Germinal center (tissue), 1 donor: ENCODE measurements at places on chromosomes 13 and 19.

DNA sequence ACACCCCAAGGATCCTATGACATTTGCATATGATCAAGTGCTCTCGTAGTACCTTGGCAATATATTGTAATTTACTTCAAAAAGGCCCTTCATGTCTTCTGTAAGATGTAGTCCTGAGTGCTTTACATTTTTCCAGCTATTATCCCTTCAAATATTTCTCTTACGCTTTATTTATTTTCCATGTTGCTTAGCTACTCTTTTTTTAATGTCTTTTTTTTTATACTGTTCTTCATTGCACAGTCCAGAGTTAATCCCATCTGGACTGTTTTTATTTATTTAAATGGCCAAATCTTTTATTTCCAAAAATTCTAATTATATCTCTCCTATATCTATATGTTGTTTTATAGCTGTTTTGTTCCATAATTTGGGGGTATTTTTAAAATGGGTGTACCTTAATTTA is 371.3 kb downstream of the SLC7A1 start:
- DNase-seq, result no peak

DNA sequence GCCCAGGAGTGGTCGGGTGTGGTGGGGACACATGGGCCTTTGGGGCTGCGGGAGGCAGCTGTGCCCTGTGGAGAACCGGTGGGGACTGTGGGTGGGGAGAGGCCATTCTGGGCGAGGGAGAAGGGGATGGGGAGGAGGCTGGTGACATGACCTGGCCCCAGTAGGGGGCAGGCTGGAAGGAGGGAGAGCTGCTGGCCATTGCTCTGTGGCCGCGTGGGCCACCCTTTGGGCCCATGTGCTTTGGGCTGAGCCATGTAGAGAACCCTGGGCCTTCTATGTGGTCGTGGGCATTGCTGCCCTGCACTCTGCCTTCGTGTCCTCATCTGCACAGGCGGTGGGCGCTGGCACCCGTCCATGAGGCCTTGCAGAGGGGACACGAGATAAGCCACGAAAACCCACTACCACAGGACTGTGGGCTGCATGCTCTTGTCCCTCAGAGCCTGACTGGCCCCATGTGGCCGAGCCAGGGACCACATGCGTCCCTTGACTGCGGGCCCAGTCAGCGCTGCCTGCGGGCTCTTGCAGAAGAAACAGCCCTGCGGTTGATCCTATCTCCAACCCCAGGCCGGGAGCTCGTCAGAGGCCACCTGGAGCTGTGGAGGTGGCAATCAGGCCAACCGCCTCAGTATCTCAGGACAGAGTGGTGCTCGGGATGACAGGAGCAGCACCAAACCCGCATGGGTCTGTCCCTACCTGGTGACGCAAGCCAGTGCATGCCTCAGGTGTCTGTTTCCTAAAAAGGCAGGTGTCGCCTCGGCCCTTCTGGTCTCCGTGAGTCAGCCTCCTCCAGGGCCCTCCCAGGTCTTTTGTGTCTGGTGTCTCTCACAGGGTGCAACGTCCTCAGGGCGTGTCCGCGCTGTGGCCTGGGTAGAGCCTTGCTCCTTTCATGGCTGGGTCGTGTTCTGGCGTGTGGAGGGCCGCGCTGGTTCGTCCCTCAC is 14.3 kb downstream of the FZR1 start:
- DNase-seq, result no peak

- no peak for DNase-seq
These were observed 25.6 kb downstream of the TMEM255B start for GRCh38 chr13:113784645-113785024.

GRCh38 chr19:14439014-14439413 is 5.9 kb downstream of the PKN1 start:
- no peak for DNase-seq

DNA sequence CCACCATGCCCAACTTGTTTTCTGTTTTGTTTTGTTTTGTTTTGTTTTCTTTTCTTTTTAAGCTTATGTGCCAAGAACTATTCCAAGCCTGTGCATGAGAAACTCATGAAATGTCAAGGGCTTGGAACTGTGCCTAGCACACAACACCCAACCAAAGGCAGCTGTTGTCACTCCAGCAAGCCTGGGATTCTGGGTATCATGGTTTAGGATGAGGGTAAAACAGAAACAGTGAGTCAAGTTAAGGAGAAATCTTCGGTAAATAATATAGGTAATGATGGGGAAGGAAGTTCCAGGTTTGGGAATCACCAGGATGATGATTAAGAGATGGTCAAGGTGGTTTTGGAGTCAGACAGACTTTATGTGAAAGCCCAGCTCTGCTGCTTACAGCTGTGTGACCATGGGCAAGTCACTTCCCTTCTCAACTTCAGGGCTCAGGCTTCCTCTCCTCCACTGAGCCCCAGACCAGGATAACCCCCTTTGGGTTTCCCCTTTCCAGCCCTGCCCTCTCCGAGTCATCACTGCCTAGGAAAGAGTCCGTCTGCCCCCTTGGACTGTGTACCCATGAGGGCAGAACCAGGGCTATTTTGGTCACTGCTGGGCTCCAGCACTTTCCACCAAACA is 5.0 kb downstream of the PVR start:
- no peak for DNase-seq

DNA sequence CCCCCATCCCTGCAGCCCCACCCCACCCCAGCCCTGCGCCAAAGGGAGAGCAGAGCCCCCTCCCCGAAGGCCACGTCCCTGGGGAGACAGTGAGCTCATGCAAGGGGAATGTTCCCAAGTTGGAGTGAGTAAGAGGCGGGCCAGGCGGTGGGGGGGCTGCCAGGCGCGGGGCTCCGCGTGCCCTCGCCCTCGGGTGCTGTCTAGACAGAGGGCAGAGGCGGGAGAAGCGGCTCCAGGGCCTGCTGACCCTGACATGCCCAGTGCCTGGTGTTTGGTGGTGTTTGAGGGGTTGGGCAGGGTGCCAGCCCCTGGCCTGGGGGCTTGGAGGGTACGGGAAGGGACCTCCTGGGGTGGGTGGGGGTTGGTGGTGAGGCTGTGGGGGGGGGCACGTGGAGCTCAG is 1.0 kb downstream of the FSTL3 start:
- DNase-seq, result no peak

- no peak for DNase-seq
These were observed 404 bp downstream of the C19orf44 start for GRCh38 chr19:16496613-16496983.

GRCh38 chr13:103839460-103839859 is 773.2 kb upstream of the SLC10A2 start:
- DNase-seq, result no peak

- DNase-seq, result no peak
These were observed 14.6 kb downstream of the TNFAIP8L1 start for GRCh38 chr19:4653793-4654436.

- DNase-seq, result no peak
These were observed 875.0 kb downstream of the SLITRK1 start for GRCh38 chr13:83007226-83007625.

- peak; percentile 90 for DNase-seq
These were observed at the start of gene DPF1 for GRCh38 chr19:38224014-38224862. Gene DPF1, minus strand, starts transcription at chr19:38224222. Its CDS starts 80 bp downstream, at chr19:38224142.

DNA sequence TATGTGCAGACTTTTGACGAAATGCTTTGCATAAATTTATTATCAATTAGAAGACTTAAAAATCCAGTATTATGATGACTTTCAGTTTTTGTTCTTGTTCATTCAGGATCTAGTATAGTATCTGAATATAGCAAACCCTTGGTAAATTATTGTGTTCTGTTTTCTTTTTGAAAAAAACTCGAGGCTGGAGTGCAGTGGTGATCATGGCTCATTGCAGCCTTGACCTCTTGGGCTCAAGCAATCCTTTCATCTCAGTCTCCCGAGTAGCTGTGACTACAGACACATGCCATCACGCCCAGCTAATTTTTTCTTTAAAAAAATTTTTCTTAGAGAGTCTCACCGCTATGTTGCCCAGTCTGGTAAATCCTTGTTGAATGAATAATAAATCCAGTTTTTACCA is 4.6 kb downstream of the FARP1 start:
- no peak for DNase-seq

GRCh38 chr13:57314897-57315520 is 148.0 kb downstream of the PRR20E start:
- no peak for DNase-seq
